Naive thymus-derived CD4-positive, alpha-beta T cell (primary cell): ENCODE measurements at places on chromosomes 5 and 9. TPM values are rescaled to one million over a fixed set of nuclear protein-coding genes. Genes with fewer than 3 reads are reported as not detected.

DNA sequence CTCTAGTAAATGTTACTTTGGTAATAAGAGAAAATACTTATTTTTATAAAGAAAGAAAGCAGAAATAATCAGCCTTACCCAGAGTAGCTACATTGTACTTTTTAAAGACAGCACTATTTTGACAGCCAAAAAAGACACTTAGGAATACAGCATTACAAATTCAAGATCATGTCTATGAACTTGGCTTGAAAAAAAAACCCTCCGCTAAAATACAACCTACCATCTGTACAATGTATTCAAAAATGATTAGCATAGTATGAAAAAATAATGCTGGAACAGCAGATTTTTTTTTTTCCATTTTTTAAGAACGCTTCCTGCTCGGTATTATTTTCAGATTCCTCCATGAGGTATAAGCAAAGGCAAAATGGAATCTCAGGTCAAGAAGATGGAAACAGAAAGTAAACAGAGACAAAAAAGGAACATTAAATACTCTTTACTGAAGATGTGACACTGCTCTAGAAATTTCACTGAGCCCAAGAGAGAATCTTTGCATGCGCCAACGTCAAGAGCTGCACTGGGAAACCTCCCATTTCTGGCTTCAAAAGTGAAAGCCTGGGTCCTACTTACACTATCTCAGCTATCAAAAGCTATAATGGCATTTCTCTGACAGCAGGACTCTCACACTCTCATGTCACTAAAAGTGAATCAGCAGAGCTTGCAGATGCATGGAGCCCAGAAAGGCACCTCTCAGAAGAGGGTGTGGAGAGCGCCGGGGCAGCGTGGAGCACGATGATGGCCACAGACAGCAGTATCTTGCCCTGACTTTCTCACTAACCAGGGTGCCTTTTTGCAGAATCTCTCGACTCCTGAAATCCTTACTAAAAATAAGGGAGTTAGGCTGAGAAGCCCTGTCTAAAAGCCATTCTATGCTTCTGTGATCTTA lies 167.4 kb downstream of the ELAVL2 start:
- no peak for DNase-seq

SLCO6A1 gene
- total RNA-seq: not detected

CEL gene
- total RNA-seq: 2.3 TPM

ADAMTS16 gene
- total RNA-seq: not detected in 2 replicates

PRSS3 gene
- total RNA-seq: not detected

PCDHB7 gene
- total RNA-seq: not detected in 2 replicates

- DNase-seq: no peak
These were observed 127.1 kb downstream of the TMC1 start for GRCh38 chr9:72648324-72649126.

DNA sequence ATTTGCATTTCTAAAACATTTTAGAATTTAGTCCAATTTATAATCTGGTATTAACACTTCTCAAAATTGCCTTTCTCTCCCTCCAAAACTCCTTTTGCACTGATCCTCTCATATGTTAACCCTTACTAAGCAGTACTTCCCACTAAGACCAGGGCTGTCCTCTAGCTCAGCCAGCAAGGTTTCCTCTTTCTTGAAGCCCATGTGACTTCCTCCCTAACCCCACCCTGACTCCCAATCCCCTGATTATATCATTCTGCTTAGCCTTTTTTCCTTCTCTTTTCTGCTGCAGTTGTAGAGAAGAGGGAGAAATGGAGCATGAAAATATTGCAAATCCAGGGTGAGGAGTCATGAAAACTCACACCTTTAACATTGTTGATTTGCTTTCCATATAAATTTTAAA lies 241.7 kb downstream of the MCTP1 start:
- no peak for DNase-seq

GRCh38 chr5:116444373-116445295 lies 130.0 kb downstream of the SEMA6A start:
- no peak for DNase-seq

AFAP1L1 gene
- total RNA-seq: 0.49 TPM

MOB3B gene
- total RNA-seq: 0.29 TPM

- no peak for DNase-seq
These were observed 7.2 kb downstream of the GAPT start for GRCh38 chr5:58498340-58498942.

- DNase-seq: no peak
These were observed 2.8 kb downstream of the ST8SIA4 start for GRCh38 chr5:100900142-100900795.

DNA sequence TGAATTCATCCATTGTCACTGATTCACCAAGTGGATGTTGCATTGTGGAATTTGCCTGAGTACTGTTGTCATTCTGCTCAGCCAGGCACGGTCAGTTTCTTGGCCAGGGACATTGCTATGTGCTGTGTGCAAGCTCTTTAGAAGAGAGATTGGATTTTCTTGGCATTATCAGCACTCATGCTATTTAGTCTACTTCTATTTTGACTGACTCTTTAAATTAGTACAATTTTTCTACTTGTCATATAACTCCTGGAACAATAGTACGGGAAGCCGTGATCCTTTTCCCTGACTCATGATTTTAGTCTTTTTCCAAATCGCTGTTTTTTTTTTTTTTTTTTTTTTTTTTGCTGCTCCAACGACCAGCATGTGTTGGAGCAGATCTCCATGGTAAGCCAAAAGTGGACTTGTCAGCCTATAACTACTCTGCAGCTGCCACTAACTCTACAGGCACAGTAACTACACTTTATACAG lies 129.7 kb downstream of the CDC42SE2 start:
- DNase-seq: no peak

TAS2R1 gene
- not detected for total RNA-seq

ZNF483 gene
- total RNA-seq: 28.3 TPM

PRDM9 gene
- total RNA-seq: not detected

GRCh38 chr5:149228618-149229297 lies 42.9 kb upstream of the AFAP1L1 start:
- no peak for DNase-seq

DNA sequence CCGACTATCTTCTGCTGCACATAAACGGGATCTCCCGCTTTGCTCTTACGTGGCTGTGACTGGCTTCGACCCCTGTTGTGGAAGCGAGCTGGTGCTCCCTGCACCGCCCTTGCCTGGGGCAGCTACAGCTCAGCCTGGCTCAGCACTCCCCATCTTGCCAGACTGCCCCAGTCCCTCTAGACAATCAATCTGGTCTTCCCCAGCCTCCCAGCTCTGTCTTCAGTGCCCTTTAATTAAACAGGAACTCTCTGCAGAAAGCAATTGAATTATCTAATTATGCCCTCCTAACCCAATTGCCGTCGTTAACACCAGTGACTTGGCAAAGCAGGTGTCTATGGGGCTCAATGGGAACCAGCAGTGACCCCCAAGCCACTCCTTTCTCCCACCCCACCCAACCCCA lies 18.9 kb upstream of the NTNG2 start:
- no peak for DNase-seq

- DNase-seq: no peak
These were observed 233.7 kb upstream of the MSX2 start for GRCh38 chr5:174490728-174491127.

GRCh38 chr5:932628-933250 lies 40.1 kb downstream of the TRIP13 start:
- DNase-seq: no peak

- DNase-seq: no peak
These were observed 50.3 kb downstream of the MYO10 start for GRCh38 chr5:16885635-16886365.

DNA sequence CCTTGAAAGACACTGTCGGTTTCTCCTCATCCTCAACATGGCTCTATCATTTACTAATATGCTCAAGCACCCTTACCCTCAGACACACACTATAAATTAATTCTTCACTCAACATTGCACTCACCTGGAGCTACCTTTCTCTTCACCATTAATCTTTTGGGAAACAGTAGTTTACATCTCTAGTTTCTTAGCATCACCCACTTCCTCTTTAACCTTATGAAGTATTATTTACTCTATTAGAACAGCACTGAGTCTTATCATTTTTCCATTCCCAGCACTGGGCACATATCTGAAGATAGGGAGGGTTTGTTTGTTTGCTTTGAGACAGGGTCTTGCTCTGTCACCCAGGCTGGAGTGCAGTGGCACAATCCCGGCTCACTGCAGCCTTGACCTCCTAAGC lies 213.5 kb downstream of the SMARCA2 start:
- DNase-seq: no peak

HTR4 gene
- total RNA-seq: not detected

DNA sequence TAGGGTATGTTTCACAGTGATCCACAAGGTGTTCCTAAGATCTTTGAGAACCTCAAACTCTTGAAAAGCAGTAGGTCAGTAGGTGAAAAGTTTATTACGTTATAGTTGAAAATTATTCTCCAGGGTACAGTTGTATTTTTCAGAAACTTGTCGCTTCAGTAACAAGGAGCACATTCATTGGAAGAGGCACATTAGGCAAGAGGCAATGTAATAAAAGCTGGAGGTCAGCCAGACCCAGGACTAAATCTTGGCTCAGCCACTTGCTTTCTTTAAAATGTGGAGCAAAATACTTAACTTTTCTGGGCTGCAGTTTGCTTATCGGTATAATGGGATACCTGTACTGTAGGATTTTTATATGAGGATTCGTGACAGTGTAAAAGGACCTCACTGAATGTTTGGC lies 45.6 kb downstream of the TLE4 start:
- DNase-seq: no peak

DNA sequence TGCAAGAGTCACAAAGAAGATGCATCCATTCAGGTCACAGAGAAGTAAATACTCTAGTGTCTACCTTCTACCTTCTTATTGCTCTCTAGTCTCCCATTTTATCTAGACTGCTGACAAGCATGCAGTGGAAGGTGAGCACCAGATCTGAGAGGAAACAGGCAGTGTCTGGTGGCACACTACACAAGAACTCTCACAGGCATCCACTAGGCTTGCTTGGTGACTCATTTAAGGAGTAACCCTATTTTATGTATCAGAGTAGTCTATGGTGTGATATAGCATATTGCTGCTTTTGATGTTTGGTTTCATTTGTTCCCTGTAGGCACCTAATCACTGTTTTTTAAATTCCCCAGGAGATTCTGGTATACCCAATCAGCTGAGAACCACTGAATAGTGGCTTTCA lies 1.6 kb upstream of the THBS4 start:
- no peak for DNase-seq

GRCh38 chr5:179171251-179171815 lies 111.2 kb downstream of the ZNF354C start:
- DNase-seq: no peak

- no peak for DNase-seq
These were observed 9.5 kb upstream of the BARX1 start for GRCh38 chr9:93964685-93965084.

C9 gene
- not detected for total RNA-seq

SH3GLB2 gene
- 82.5 TPM for total RNA-seq

CBY3 gene
- total RNA-seq: 0.62 TPM

LYRM7 gene
- 8.2 TPM for total RNA-seq

ABLIM3 gene
- total RNA-seq: 0.08 TPM

DNA sequence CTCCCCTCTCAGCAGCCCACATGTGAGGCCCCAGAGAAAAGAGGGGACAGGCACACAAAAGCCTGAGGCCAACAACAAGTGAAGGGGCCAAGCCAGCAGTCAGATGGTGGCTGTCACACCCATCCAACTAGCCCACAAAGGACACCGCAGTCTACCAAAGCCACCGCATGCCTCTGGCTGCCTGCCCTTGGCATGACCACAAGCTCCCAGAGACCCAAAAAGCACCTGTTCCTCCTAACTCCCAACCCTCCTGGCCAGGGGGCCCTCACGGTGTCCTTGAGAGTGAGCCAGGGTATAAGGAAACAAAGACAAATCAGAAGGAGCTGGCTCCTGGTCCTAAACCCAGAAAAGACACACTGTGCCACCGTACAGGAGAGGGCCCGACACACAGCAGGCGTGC lies 77.8 kb upstream of the LRRTM2 start:
- DNase-seq: no peak

GRCh38 chr5:173795601-173796000 lies 92.5 kb upstream of the CPEB4 start:
- DNase-seq: no peak

DNA sequence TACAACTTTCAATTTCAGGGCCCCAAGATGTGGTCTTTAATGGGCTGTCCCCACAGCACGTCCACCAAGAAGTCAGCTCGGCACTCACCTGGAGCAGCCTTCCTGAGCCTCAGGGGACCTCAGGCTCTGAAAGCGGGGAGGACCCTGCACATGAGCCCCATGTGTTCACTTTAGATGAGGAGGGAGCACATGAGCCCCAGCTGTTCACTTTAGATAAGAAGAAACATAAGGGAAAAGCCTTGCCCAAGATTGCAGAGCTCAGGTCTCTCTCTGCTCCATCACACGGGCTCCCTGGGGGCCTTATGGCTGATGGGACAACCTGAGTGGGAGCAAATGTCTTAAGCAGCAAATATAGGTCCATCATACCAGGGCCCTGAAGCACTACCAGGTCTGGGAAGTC lies 56.4 kb downstream of the NIPSNAP3B start:
- no peak for DNase-seq

GRCh38 chr5:54772684-54773083 lies 212.7 kb downstream of the ESM1 start:
- DNase-seq: no peak

DNA sequence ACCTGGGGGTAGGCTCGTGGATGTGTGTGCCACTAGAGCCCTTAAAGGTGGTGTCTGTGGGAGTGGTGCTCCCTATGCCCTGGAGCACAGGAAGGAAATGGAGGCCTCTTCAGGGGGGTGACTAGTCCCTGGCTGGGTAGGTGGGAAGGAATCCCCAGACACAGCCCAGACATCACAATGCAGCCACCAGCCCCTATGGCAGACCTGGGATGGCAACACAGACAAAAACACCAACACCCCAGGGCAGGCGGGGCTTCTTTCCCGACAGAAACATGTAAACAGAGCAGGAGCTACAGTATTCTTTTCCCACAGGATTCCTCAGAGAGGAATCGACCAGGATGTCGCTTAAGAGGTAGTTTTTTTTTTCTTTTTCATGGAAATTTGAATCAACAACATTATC lies 10.4 kb upstream of the NR5A1 start:
- no peak for DNase-seq

GRCh38 chr9:110958847-110959246 lies 79.4 kb downstream of the LPAR1 start:
- DNase-seq: no peak

DNA sequence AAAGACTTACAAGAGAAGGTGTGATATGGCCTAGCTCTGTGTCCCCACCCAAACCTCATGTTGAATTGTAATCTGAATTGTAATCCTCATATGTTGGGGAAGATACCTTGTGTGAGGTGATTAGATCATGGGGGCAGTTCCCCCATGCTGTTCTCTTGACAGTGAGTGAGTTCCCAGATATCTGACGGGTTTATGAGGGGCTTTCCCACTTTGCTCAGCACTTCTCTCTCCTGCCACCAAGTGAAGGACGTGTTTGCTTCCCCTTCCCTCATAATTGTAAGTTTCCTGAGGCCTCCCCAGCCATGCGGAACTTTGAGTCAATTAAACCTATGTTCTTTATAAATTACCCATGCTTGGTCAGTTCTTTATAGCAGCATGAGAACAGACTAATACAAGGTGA lies 49.0 kb downstream of the CDO1 start:
- no peak for DNase-seq
